ENCODE measurements at places on chromosomes 7 and 10.

DNA sequence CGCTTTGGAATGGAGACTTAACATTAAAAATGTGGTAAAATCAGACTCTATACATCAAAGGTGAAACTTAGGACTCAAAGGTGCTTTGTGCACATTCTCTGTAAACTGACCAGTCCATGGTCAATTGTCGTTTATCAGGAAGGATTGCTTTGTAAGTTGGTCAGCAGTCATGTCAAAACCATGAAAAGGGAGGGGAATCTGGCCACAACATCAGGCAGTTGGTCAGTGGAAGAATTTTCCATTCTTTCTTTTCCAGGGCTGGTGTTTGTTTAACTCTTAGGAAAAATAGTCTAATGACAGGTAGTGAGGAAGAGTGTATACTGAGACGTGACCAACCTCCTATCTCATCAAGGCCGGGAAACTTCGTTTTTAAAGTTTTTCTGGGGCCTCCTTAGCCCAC lies 226.5 kb downstream of the ADK start:
- DNase-seq = no peak

DNA sequence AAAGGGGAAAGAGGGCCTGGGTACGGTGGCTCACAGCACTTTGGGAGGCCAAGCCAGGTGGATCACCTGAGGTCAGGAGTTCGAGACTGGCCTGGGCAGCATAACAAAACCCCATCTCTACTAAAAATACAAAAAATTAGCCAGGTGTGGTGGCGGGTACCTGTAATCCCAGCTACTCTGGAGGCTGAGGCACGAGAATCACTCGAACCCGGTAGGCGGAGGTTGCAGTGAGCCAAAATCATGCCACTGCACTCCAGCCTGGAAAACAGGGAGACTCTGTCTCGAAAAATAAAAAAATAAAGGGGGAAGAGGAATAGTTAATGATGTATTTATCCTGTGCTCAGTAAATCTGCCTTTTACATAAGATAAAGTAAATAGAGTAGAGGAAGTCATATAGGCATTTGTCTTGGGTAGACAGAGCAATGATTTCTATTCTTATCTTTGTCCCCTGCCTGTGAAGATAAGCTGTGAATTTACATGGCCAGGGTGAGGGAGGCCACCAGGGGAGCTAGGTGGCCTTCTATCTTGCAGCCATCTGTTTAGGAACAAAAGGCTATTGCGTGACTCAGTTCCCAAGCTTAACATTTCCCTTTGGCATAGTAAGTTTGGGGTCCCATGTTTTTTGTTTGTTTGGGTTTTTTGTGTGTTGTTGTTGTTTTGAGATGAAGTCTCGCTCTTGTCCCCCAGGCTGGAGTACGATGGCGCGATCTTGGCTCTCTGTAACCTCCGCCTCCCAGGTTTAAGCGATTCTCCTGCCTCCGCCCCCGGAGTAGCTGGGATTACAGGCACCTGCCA lies 73.2 kb upstream of the GTF2I start:
- no peak for DNase-seq

GRCh38 chr7:19102884-19103283 lies 14.6 kb downstream of the TWIST1 start:
- DNase-seq = no peak

- DNase-seq = no peak
Measured at GRCh38 chr10:101158459-101159058, 27.5 kb downstream of the TLX1 start.

GRCh38 chr10:70430493-70431445 lies 10.7 kb downstream of the NODAL start:
- no peak for DNase-seq

GRCh38 chr10:91664426-91664825 lies 31.6 kb upstream of the PPP1R3C start:
- no peak for DNase-seq

DNA sequence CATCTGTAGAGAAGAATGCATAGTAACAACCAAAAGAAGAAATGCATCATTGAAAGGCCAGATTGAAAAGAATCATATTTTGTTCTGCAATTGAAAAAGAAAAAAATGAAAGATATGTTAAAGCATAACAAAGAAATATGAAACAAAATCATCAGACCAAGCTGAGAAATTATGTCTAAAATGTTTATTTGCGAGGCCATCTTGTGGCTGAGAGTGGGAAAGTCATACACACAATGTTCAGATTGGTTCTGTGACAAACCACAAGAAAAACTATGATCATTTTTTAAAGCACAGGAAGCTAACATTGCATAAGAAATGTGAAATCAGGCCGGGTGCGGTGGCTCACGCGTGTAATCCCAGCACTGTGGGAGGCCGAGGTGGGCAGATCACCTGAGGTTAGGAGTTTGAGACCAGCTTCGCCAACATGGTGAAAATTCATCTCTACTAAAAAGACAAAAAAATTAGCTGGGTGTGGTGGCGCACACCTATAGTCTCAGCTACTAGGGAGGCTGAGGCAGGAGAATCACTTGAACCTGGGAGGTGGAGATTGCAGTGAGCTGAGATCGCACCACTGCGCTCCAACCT lies 36.6 kb downstream of the ABCB5 start:
- DNase-seq = no peak

DNA sequence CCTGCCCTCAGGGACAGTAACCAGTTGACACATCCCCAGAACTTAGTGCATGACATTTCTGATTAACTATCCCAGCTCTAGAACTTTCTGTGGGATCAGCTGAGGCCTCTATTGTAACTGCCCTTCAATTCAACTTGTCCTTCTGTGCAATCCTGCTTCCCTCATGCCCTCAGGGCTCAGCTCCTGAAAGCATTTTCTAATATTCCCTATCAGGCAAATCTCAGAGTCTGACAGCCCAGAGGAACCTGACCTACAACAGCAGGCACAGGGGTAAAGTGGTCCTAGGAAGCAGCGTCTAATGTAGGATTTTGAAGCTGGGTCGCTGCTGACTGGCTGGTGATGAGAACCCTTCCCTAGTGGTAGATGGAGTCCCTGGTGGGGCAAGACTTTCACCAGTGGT lies 13.6 kb upstream of the STN1 start:
- DNase-seq = no peak

- no peak for DNase-seq
Measured at GRCh38 chr7:110224643-110225042, 866.3 kb upstream of the LRRN3 start.

DNA sequence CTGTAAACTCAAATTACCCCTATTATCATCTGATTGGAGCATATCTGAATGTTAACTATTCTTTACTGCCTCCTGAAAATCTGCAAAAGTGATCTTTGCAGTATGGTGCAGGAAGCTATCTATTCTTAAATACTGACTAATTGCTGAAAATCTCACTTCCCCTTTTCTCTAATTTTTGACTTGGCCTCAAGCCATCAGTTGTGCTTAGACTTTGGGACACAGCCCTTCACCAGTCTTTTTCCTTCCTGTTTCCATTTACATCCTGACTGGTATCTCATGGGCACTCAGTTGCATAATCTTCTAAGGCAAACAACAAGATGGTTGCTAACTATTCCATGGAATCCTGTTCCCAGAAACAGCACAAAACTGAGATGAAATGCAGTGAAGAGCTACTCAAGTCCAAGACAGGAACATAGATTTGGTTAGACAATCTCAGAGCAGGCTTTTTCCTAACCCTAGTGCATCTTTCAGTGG lies 228.5 kb downstream of the SORCS1 start:
- no peak for DNase-seq

- no peak for DNase-seq
Measured at GRCh38 chr10:79137826-79138225, 69.1 kb downstream of the ZMIZ1 start.

DNA sequence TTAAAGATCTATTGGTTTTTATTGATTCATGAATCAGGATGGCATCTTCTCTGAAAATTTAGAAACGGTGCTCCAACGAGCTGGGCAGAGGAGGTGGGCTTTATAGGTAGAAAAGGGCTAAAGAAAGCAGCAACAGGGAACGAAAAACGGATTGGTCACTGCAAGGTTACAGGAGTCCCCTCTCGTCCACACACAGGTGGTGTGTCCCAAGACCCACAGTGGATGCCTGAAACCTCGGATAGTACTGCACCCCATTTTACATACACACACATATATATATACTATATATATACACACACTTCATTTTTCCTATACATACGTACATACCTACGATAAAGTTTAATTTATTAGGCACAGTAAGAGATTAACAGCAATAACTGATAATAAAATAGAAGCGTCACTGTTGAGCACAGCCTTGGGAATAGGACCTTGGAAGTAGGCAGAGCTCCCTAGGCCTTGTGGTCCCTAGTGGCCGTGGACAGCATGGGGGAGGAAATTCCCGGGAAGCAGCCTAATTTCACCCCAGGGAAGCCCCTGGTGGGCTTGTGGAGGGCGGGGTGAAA lies 737 bp upstream of the NUB1 start:
- no peak for DNase-seq

- no peak for DNase-seq
Measured at GRCh38 chr10:60428387-60428737, 38.7 kb upstream of the ANK3 start.

DNA sequence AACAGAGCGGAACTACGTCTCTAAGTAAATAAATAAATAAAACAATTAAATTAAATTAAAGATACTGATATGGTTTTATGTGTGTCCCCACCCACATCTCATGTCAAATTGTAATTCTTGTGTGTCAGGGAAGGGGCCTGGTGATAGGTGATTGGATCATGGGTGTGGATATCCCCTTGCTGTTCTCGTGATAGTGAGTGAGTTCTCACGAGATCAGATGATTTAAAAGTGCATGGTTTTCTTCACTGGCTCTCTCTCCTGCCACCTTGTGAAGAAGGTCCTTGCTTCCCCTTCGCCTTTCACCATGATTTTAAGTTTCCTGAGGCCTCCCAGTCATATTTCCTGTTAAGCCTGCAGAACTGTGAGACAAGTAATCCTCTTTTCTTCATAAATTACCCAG lies 29.0 kb upstream of the OGDHL start:
- no peak for DNase-seq

GRCh38 chr10:69201045-69201444 lies 19.1 kb upstream of the HKDC1 start:
- DNase-seq = no peak

- DNase-seq = no peak
Measured at GRCh38 chr10:48526011-48526821, 78.7 kb downstream of the ARHGAP22 start.

DNA sequence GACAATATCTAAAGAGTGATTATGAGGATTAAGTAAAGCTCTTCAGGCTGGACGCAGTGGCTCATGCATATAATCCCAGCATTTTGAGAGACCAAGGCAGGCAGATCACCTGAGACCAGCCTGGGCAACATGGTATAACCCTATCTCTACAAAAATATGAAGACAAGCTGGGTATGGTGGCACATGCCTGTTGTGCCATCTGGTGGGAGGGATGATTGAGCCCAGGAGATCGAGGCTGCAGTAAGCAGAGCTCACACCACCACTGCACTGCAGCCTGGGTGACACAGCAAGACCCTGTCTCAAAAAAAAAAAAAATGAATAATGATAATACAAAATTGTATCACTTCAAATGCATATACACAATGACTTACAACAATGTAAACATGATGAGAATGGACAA lies 195.6 kb upstream of the AUTS2 start:
- no peak for DNase-seq

- DNase-seq = no peak
Measured at GRCh38 chr7:133196856-133197612, 55.8 kb upstream of the EXOC4 start.
